WERI-Rb-1 (cell line): ENCODE measurements at places on chromosomes 3 and 15.

DNA sequence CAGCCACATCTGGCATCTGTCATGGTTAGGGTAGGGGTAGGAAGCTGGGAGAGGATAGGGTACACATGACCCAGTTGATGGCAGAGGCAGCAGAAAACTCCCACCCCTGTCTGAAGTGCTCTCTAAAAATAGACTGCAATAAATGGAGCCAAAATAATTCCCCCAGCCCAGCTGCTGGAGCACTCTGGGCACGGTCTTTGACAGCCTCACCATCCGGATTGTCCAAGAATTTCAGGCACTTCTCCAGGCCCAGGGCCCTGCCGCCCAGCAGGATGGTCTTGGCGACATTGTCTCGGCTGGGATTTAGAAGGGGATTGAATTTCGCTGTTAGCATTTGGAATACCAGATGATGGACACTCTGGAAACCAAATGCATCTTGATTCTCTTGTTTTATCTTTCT is 103.7 kb downstream of the IQSEC1 start:
- DNase-seq: no peak

DNA sequence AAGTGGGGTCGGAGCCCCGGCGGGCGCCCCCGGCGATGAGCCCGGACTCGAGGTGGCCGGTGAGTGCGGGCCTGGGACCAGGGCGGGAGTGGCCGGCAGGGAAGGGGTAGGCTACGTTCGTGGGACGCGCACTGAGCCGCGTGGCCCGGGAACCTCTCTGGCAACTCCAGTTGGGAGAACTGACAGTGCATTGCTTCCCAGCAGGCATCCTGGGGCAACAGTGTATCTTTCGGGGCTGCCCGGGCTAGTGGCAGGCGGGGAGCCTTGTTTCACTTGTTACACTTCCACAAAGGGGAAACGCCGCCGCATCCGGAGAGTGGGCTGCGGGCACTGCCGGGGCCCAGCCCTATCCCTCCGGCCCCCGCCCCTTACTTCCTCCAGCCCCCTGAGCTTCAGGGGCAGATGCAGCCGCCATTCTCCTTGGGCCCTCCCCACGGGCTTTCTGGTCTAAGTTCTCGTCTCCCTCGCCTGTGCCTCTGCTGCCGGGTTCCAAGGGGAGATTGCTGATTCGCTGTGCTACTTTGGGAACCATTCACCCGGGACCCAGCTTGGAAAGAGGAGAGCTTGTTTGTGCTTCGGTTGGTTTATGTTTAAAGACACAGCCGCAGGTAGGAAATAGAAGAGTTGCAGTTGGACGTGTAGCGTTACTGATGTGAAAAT is 675 bp downstream of the BRPF1 start:
- no peak for DNase-seq

DNA sequence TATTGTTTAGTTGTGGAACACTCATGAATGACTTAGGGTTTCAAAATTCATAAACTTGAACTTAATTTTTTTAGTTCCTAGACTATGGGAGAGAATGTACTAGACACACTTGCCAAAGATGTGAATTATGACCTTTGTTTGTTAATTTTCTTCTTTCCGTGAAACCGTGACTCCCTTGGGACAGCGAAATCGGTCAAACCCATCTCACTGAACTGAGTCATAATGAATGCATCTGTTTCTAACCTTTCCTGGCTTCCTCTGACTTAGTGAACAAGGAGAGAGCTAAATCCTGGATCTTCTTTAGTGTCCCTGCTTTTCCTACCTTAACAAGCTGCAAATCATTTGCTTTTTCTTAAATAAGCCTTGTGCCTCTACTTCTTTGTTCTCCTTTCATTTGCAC is 85.5 kb downstream of the LARS2 start:
- no peak for DNase-seq

DNA sequence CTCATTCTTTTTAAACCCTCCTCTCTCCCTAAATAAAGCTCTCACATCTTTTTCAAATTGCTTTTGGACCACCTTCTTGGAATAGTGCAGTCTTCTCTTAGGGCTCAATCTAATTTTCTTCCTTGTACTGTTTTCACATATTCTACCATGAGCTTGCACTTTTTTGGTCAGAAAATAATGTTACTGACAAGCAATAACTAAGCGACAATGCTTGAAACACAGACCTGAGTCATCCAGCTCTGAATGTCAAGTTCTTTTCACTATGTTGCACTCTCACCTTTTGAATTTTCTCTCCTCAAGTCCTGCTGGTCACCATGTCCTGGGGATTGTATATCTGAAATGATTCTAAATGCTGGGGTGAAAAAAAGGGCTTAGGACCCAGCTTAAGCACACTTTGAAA is 8.9 kb downstream of the TNFAIP8L3 start:
- no peak for DNase-seq

- no peak for DNase-seq
Measured at GRCh38 chr3:154559623-154560022, 129.6 kb upstream of the GPR149 start.

DNA sequence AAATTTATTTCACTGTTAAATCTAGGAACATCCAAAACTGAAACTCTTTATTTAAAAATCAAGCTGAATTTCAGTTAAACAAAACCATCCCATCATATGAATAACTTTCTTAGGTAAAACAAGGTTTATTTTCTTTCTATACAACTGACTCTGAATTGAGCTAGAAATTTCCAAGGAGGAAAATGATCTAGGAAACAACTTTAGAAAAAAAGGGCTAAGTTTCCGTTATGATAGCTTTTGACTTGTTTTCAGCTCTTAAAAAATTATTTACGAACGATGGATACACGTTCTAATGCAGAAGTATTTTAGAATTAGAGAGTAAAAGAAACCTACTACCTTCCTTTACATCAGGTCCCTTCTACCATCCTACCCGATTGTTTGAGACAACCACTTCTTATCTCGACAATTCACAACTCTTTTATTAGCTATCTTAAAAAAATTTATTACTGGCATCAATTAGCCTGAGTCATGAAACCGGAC is 1.8 kb upstream of the IGF1R start:
- no peak for DNase-seq

DNA sequence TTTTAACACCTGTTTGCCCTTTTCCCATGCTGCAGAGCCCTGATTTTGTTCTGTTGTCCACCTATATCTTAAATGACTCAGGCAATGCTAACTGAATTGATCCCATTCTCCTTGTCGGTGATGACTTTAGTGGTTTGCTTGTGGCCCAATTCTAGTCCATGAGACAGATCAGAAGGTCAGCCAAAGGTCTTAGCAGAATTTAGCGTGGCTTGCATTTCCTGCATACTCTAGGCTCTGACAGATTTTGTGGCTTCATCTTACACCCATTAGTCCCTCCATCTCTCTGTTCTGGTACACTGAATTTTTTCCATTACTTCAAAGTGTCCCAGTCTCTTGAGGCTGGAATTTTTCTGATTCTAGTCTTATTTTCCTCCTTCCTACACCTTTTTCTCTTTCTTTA is 161.9 kb downstream of the STAC start:
- no peak for DNase-seq

- no peak for DNase-seq
Measured at GRCh38 chr15:76996526-76997401, 1.8 kb downstream of the PSTPIP1 start.

- no peak for DNase-seq
Measured at GRCh38 chr3:77464111-77464688, 424.3 kb downstream of the ROBO2 start.

- no peak for DNase-seq
Measured at GRCh38 chr15:29910068-29910467, 87.8 kb upstream of the TJP1 start.

GRCh38 chr3:171407759-171408158 is 52.4 kb downstream of the TNIK start:
- DNase-seq: no peak

- no peak for DNase-seq
Measured at GRCh38 chr15:31381801-31382712, 55.4 kb downstream of the KLF13 start.

DNA sequence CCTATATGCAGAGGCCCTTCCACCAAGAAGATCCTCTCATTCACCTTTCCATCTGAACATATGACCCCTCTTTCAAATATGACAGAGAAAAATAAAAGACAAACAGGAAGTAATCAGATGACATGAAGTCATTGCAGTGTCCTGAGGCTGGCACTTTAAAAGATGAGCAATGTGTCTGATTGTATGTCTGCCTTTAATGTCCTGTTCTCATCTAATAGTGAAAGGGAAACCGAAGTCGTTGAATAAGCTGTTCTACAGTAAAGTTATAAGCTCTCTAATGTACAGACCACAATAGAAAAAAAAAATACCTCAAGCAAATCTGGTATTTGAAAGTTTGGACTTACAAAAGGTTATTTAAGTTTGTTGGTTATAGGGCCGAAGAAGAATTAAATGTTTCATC is 243.0 kb downstream of the CLSTN2 start:
- no peak for DNase-seq

DNA sequence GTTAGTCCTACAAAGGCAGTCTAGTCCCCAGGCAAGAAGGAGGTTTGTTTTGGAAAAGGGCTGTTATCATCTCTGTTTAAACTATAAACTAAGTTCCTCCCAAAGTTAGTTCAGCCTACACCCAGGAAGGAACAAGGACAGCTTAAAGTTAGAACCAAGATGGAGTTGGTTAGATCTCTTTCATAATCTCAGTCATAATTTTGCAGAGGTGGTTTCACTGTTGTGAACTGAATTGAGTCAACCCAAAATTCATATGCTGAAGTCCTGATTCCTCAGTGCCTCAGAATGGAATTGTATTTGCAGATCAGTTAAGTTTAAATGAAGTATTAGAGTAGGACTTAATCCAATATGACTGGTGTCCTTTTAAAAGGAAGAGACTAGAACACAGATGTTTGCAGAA is 101.0 kb upstream of the C3orf80 start:
- no peak for DNase-seq

DNA sequence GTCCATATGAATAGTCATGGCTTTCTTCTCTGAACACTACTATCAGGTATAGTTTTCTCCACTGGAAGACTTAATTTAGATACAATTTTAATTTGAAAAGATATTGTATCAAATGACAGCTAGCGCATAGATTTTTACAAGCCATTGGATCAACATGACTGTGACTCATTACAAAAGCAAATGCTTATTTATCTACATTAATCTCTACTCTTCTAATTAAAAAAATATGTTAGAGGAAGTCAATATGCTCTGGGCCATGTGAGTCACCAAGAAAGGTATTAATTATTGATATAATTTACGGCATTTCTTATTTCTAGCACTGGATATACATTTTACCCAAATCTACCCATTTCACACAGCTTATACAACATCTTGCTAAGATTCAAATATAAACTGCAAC is 800.3 kb upstream of the GBE1 start:
- DNase-seq: no peak

DNA sequence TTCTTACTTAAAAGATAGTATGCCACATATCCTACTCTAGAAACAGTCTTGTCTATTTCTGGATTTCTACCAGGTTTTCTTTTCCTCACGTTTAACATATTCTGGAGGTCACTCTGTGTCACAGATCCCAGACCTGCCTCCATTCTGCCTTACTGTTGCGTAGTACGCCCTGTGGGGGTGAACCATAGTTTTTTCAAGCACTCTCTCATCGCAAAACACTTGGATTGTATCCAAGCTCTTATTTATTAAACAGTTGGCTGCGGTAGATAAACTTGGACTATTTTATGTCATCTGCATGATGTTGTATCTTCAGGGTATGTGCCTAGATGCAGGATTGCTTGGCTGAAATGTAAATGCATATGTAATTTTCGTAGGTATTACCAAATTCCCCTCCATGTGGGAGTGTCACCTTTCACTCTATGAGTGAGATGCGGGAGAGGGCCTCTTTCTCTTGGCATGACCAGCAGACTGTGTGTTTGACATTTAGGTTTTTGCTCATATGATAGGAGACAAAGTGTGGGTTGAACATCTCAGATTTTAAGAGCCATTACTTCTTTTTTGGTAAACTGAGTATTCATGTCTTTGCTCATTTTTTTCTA is 55.8 kb downstream of the ABTB1 start:
- DNase-seq: no peak
